ENCODE measurements at places on chromosomes 3 and 15.

DNA sequence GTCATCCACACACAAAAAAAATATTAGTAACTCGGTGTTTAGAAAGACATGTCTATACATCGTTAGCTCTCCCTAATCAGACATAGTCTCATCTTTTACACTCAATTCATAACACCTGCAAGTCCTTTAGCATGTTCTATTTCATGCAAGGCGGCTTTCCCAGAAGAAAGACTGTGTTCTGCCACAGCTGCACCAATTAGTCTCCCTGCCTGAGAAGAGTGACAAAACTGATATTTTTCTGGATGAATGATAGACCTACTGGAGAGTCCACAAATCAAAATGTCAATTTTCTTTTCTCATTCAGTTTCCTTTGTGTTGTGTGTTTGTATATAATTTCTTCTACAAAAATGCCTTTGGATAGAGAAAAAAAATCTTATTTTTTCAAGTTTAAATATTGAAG is 435.8 kb upstream of the EPHA3 start:
- no peak for DNase-seq

DNA sequence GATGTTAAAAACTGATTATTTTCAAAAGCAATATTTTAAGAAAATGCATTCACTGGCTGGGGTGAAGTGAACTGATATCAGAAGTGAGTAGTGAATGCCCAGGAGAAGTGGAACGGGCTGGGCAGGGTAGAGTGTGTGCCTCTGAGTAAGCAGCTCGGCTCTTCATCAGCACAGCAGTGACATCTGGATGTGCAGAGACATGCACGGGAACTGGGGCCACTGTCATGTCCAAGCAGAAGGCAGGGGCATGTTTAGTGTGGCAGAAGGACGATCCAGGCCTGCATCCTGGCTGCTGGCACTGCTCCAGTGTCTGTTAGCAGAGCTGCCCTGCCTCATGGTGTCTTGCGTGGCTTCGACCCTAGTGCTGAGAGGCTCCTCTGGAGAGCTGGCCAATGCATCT is 305.6 kb upstream of the LRRFIP2 start:
- no peak for DNase-seq

GRCh38 chr15:79978655-79979514 is 7.9 kb upstream of the BCL2A1 start:
- peak; percentile 81 for DNase-seq

DNA sequence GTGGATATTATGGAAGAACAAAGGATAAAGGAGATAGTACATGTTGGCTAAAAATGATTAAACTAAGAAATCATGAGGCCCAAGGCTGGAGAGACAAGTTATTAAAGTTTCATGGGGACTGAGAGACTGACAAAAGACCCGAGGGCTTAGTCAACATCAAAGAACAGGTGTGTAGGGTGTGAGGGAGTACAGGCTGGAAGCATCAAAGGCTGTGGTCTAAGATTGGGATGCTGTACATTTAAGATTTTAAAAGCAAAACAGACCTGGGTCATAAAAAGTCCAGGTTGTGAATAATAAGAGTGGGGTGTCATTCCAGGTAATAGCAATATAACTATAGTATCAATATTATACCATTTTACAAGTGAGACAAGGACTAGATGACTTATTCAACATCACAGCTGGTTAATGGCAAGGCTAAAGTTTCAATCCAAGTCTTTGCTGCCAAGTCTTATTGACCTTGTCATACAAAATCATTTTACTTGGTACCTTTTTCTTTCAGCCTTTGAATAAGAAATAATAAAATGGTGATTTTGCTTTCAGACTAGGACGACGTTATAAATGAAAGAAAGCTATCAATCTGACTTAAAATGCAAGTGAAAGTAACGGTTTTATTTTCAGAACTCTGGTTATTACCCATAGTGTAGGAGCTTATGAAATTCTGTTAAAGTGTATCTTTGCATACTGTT is 211.6 kb downstream of the TNIK start:
- no peak for DNase-seq

DNA sequence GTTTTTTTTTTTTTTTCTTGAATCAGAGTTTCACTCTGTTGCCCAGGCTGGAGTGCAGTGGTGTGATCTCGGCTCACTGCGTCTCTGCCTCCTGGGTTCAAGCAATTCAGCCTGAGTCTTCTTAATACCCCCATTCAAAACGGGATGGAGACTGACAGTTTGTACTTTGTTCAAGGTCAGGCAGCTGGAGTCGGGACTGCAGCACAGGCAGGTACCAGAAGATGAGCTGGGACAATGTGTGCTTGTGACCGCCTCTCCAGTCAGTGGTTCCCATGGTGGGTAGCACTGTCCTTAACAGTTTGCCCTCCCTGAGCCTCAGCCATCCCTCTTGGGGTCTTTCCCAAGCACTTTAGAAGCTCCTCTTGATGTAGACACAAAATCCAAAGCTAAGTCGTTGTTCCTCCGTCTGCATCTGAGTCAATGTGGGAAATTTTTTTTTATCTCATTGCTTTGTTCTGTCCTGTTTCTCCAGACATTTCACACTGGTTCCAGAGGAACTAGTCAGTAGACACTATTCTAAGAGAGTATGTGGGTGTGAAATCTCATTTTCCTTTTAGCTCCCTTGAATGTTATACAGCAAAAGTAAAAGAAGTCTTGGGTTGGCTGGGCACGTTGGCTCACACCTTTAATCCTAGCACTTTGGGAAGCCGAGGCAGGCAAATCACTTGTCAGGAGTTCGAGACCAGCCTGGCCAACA is 5.3 kb upstream of the TTLL13 start:
- DNase-seq = no peak

GRCh38 chr15:93477721-93478120 is 388.7 kb upstream of the RGMA start:
- DNase-seq = no peak

GRCh38 chr3:134462331-134462941 is 23.3 kb downstream of the ANAPC13 start:
- no peak for DNase-seq

- no peak for DNase-seq
Measured at GRCh38 chr3:107001635-107002034, 375.6 kb upstream of the CCDC54 start.

- DNase-seq = no peak
Measured at GRCh38 chr3:102194760-102195159, 240.1 kb upstream of the ZPLD1 start.

- DNase-seq = peak; percentile 86
Measured at GRCh38 chr3:119559441-119559963, at the start of gene CD80. TSS of gene CD80 (minus strand) at chr3:119559614. CDS start at chr3:119557728, 1,886 bp downstream.

GRCh38 chr15:58932710-58933280 is 684 bp downstream of the SLTM start:
- peak; percentile 47 for DNase-seq

GRCh38 chr3:71817262-71817661 is 32.3 kb upstream of the PROK2 start:
- no peak for DNase-seq

- no peak for DNase-seq
Measured at GRCh38 chr3:143910756-143911155, 60.9 kb upstream of the DIPK2A start.

DNA sequence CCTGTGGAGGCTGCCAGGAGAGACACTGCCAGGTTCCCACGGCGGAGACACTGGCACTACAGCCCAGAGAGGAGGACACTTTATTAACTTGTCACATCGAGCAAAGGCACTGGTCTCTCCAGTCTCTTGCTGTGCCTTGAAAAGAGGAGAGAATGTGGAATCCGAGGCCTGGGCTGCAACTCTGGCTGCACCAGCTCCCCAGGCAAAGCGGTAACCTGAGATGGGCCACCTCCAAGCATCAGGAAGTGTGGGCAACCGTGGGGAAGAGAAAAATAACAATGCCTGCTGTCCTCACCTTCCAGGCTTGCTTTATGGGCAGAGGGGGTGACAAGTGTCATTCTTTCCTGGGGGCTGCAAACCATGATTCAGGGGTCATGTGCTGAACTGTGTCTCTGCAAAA is 91.6 kb upstream of the RGMA start:
- no peak for DNase-seq

- peak; percentile 85 for DNase-seq
Measured at GRCh38 chr15:55799291-55800212, 56.6 kb upstream of the PRTG start.

DNA sequence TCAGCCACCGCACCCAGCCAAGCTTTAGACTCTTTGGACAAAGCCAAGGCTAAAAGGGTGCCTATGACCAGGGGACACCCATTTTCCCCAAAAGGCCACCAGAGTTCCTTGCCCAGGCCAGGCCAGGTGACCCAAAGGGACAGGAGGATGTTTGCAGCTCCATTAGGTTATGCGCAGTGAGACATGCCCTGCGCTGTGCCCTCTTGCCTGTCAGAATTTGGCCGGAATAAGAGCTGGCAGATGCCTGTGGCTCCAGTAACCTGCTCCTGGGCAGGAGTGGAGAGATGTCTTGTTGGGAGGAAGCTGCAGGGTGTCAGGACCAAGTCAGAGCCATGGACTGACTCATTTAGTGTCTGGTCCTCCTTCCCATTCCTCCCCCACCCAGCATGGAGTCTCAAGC is 20.5 kb downstream of the DNASE1L3 start:
- DNase-seq = no peak

- DNase-seq = no peak
Measured at GRCh38 chr15:82231233-82231632, 31.3 kb downstream of the EFL1 start.

DNA sequence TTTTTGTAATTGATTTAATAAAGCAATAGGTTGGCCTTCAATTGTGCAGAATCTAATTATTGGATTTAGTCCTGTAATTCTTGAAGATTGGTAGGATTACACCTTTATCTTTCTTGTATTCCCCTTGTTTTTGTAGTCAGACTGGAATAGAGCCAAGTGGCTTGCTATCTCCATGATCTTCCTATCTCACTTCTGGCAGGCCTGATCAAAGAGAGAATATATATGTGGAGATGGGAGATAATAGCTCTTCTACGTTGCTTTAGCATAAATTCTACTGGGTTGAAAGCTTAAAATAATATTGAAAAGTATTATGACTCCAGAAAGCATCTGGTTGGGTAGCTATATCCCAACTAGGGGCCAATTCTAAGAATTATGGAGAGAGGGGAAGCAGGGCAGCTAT is 16.9 kb upstream of the IFT57 start:
- DNase-seq = peak; percentile 28

DNA sequence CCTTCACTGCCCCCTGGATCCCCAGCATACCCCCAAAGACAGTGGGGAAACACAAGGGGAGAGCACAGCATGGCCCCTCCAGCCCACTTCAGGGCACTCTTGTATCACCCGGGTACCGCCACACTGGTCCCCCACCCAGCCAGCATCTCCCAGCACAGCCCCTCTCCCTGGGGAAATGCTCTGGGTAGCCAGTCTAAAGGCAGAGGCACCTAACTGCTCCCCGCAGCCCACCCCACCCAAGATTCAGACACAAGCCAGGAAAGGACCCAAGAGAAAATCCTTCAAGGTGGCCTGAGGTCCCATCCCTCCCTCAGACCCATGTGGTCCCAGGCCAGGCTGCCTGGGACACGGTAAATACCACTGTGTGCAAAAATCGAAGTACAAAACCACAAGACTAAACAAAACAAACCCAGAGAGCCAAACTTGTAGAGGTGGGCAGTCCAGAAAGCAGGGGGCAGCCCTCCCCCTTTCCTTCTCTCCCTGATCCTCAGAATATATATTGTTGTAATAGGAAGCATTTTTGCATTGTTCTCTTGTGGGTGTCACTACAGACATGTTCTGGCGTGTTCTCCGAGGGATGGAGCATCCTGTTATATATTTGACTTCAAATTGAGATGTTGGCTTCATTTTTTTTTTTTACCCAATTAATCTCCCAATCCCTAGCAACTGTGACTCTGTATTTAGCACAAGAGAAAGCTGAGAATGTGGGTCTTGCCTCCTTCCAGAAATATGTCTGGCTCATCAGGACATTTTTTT is 51.7 kb downstream of the GRIP2 start:
- DNase-seq = peak; percentile 20

DNA sequence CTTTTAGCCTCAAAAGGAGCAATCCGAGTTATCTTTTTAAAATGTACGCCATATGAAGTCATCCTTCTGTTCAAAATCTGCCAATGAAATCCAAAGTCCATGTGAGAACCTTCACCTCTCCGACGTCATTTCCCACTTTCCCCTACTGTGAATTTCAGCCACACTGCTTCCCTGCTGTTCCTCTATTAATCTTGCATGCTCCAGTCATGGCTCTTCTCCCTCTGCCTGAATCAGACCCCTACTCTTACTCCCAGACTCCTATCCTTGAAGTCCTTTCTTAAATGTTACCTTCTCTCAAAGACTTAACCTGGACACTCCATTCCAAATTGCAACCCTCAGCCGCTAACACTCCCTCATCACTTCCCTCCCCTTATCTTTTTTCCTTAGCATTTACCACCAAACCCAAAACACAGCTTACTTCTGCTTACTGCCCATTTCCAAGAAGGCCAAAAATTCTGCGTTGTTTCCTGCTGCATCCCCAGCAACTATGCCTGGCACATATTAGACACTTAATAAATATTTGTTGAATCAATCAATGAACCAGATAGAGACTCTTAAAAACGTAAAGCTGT is 1.2 kb downstream of the NKIRAS1 start:
- peak; percentile 75 for DNase-seq

- no peak for DNase-seq
Measured at GRCh38 chr3:196428041-196428440, 4.2 kb downstream of the UBXN7 start.

GRCh38 chr15:38440353-38441129 is 13.4 kb upstream of the FAM98B start:
- DNase-seq = peak; percentile 71

DNA sequence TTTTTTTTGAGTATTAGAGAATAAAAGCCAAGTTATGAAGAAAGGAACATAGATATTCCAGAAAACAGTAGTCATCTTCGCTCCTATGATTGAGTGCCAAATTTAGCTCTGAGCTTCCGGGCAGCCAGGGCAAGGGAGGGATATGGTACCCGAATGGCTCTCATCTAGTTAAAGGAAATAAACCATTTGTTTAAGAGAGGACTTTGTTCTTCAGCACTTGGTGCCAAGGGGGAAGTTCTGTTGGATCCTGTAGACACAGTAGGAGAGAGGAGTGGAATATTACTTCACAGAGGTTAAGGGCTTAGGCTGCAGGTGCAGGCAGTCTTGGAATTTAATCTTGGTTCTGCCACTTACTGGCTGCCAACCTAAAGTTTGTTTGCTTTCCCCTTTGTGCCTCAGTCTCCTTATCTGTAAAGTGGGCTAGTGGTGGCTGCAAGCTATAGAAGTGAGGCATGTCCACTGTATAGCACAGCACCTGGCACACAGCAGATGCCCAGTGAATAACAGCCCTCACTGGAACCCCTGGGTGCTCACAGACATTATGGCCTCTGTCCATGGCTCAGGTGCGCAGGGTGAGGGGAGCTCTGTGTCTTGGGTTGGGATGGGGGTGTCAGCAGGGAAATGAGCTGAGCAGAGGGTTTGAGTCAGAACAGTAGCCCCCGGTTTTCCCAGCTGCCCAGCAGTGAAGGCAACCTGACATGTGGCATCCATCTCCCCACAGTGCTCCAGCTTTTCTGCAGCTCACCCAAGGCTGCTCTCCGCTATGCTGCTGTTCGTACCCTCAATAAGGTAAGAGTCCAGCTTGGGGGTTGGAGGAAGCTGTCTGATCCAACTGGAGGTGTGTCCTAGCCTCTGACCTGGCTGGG is 10.4 kb downstream of the COPG1 start:
- no peak for DNase-seq

DNA sequence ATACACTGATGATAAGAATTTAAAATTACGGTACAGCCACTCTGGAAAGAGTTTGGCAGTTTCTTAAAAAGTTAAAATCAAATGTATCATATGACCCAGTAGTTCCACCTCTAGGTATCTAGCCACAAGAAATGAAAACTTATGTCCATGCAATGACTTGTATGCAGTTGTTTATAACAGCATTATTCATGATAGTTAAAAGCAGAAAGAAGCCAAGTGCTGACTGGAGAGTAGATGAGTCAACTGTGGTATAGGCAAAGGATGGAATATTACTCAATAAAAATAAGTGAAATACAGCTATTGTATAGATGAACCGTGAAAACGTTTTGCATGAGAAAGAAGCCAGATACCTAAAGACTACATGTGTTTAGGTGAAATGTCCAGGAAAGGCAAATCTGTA is 14.8 kb downstream of the GPR87 start:
- no peak for DNase-seq
